Activated naive CD4-positive, alpha-beta T cell treated with anti-CD3 and anti-CD28 coated beads, Interleukin-2, amount 50 U/mL, for 16 hours (primary cell): ENCODE measurements at places on chromosomes 5 and 9.

- DNase-seq, result peak; percentile 60
Measured at GRCh38 chr5:343461-344401, 22.2 kb downstream of the AHRR start.

- no peak for DNase-seq
Measured at GRCh38 chr5:152456815-152457443, 51.9 kb upstream of the NMUR2 start.

DNA sequence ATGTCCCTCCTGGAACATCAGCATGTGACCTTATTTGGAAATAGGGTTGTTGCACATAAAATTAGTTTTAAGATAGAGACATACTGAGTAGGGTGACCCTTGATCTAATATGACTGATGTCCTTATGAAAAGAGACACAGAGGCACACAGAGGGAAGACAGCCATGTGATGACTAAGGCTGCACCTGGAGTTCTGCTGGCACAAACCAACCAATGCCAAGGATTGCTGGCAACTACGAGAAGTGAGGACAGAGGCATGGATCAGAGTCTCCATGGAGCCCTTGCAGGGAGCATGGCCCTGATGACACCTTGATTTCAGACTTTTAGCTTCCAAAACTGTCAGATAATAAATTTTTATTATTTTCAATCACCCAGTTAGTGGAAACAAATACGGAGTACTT lies 101.9 kb downstream of the FBXL7 start:
- no peak for DNase-seq

DNA sequence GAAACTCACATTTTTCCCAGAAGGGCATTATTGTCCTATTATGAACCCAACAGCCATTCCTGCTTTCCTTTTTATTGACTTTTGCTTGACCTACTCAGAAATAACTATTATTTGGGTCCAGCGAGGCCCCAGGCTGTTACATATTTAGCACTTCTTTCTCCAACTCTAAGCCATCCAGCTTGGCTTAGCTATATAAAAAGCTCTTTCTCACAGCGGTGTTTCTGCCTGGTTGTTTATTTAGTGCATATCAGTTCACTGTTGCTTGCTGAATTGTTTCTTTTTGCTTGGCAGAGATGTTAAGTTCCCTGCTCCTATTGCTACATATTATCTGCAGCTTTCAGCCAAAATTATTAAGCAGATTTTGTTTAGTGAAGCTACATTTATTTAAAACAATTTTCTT lies 1156.8 kb upstream of the SEMA6A start:
- DNase-seq, result no peak

- DNase-seq, result peak; percentile 71
Measured at GRCh38 chr9:137241490-137242268, 592 bp downstream of the TUBB4B start.
